Activated CD4-positive, CD25-positive, alpha-beta regulatory T cell (primary cell): ENCODE measurements at places on chromosomes 7 and 10.

GRCh38 chr10:128160297-128160711 lies 34.1 kb upstream of the MKI67 start:
- DNase-seq, result no peak

DNA sequence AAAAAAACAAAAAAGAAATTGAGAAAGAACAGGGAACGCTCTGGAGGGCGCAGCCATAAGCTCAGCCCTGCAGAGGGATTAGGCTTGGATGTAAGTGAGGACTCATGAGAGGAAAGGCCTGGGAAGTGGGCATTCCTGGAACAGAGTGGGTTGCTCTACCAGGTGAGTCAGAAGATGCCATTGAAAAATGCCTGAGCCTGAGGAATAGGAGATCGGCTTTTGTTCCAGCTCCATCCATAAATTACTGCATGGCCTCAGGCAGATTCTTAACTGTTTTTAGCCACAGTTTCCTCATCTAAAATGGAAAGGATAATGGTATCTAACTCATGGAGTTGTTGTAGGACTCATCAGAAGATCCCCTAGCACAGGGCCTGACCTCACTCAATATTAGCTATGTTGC lies 1.1 kb upstream of the RGR start:
- DNase-seq, result no peak

DNA sequence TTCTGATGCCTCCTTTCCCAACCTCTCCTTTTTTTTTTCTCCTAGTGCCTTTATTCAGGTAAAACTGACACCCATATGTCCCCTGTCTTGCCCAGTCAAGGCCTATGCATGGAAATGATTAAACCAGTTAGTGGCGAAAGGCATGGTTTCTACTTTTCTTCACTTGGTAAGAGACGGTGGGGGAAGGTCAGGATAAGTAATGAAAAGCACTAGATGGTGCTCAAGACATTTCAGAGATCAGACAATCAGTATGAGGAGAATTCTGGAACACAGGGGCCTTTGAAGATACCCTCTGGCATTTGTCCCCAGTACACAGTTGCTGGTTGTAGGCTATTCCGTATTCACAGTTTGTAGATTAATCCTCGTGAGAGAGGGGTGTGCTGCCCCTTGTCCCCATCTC lies 121.2 kb downstream of the RTKN2 start:
- no peak for DNase-seq

GRCh38 chr7:95441042-95441823 lies 6.4 kb upstream of the PON2 start:
- no peak for DNase-seq

DNA sequence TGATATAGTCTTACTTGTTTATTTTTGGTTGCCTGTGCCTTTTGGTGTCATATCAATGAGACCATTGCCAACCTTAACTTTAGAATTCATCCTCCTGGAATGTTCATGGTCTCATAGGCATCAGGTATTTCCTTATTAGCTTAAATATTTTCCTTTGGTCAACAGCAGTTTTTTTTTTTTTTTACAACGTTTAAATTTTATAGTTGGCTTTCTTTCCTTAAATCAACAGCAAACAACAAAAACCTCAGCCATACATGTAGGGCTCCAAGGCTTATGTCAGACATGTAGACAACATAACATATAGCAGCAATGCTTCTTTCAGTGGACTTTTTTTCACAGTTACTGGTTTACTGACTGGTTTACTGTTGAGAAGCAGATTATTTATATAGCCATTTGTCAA lies 22.7 kb downstream of the ENTPD7 start:
- no peak for DNase-seq

- no peak for DNase-seq
These were observed 2.5 kb downstream of the ADAP1 start for GRCh38 chr7:951881-952547.

GRCh38 chr10:35274498-35275060 lies 61.7 kb upstream of the CCNY start:
- no peak for DNase-seq

- DNase-seq, result no peak
These were observed 71.2 kb upstream of the RPA3 start for GRCh38 chr7:7789551-7789988.

DNA sequence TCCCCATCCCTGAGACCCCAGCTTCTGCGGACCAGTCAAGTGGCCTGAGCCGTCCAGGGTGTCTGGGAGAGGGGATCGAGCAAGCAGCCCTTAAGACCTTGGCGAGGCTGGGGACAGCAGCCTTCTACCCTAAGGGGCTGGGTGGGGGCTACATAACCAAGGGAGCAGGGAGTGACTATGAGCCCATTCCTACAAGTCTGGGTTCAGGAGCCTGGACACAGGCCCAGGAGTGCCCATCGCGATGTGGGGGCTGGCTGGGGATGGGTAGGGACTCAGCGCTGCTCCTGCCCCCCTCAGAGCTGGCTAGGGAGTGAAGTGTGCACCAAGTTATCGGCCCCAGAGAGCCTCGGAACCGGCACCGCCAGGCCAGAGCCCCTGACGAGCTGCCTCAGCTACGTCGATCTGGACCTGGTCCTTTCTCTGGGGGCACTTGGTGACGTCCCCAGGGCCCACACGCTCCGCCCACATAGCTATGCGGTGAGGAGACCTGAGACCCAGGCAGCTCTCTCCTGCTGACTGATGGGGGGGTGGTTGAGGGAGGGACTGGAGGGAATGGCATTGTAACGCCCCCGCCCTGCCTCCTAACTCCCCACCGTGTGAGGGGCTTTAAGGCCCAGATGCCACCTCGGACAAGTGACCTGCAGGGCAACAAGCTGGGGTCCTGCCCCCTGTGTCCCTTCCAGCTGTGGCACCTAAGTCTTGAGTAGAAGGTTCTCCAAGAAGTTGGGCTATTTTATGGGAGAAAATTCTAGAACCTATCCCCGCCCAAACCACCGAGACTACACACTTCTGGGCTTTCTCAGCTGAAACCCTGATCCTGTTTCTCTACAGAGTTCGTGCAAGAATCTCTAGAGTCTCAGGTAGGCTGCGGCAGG lies 2.5 kb downstream of the SAP25 start:
- no peak for DNase-seq

- DNase-seq, result no peak
These were observed 145.0 kb upstream of the CALCR start for GRCh38 chr7:93719546-93719945.

DNA sequence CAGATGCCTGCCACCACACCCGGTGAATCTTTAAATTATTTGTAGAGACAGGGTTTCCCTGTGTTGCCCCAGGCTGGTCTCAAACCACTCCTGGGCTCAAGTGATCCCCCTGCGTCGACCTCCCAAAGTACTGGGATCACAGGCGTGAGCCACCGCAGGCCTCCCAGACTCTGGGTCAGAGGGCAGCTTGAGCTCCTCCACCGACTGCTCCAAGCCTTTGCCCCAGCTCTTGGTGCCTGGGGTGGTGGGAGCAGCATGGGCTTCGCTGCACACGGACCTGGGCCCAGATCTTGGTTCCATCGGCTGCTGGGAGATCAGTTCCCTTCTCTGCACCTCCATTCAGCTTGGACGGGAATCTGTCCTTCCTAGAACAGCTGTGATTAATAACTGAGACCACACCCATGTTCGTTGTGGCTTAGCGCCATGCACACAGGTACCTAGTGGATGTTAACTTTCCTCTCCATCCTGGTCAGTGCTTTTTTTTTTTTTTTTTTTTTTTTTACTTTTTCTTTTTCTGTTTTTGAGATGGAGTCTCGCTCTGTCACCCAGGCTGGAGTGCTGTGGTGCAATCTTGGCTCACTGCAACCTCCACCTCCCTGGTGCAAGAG lies 125.3 kb downstream of the CUX1 start:
- no peak for DNase-seq

- no peak for DNase-seq
These were observed 820.0 kb downstream of the XPNPEP1 start for GRCh38 chr10:109103278-109103677.

DNA sequence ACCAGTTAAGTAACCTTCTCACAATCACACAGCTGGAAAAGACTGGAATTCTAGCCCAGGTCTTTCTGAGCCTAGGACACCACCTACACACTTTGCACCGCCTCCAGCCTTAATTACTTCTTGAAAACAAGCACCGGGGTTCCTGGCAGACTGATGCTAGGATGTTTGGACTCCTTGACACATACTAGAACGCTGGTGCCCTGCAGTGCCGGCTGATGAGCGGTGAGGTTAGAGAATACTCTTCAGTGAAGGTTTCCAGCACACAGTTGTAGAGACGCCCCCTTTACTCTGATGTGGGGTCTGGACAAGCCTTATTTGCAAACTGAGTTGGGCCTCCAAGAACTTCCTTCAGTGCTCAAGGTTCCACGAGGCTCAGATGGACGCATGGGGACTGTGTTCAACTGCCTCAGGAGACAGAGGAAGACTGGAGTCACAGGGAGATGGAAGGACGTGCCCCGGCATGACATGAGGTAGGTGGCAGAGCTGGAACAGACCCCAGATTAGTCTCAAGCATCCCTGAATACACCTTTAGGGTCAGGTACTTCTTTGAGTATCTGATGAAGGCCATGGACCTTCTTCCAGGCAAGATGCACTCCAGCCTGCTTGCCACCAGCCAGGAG lies 89.6 kb downstream of the COBL start:
- no peak for DNase-seq

GRCh38 chr10:69359594-69359993 lies 57.1 kb downstream of the TACR2 start:
- DNase-seq, result no peak

DNA sequence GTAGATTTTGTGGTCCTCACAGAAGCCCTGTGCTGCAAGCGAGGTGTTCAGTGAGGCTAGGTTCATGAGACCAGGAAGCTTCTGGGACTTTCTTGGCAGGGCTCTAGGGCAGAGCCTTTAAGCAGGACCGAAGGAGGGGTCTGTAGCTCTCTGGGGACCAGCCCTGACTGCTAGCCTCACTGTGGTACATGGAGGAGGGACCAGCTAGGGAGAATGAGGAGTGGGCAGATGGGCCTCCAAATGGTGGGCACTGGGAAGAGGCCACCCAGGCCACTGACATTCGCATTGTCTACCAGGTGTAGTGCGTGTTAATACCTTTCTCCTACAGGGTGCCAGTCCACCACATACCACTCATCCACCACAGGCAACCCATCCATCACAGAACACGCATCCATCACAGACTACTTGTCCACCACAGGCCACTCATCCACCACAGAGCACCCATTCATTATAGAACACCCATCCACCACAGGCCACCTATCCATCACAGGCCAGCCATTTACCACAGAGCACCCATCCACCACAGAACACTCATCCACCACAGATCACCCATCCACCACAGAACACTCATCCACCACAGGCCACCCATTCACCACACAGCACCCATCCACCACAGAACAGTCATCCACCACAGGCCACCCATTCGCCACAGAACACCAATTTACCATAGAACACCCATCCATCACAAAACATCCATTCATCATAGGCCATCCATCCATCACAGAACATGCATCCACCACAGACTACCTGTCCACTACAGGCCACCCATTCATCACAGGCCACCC lies 31.6 kb upstream of the ZNF488 start:
- no peak for DNase-seq

DNA sequence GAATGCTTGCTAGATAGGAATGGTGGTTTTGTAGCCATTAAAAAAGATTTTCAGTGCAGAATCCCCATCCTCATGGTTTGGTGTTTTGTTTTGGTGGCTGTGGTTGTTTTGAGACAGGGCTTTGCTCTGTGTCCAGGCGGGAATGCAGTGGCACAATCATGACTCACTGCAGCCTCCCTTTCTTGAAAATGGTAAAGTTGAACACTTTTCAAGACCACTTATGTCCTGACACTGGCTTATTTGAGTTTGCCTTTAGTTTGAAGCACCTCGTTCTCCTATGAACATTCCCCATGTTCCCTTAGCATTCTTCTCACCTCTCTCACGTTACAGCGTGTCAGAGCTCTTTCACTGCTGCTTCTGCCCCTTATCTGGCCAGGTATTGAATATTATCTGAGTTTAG lies 140.1 kb downstream of the LRRC4 start:
- no peak for DNase-seq

- no peak for DNase-seq
These were observed 71.6 kb downstream of the PTPRE start for GRCh38 chr10:127978481-127978880.

- no peak for DNase-seq
These were observed 53.3 kb downstream of the C7orf25 start for GRCh38 chr7:42858570-42858969.

- DNase-seq, result peak; percentile 2
These were observed 89.3 kb downstream of the BEND7 start for GRCh38 chr10:13439313-13440184.

DNA sequence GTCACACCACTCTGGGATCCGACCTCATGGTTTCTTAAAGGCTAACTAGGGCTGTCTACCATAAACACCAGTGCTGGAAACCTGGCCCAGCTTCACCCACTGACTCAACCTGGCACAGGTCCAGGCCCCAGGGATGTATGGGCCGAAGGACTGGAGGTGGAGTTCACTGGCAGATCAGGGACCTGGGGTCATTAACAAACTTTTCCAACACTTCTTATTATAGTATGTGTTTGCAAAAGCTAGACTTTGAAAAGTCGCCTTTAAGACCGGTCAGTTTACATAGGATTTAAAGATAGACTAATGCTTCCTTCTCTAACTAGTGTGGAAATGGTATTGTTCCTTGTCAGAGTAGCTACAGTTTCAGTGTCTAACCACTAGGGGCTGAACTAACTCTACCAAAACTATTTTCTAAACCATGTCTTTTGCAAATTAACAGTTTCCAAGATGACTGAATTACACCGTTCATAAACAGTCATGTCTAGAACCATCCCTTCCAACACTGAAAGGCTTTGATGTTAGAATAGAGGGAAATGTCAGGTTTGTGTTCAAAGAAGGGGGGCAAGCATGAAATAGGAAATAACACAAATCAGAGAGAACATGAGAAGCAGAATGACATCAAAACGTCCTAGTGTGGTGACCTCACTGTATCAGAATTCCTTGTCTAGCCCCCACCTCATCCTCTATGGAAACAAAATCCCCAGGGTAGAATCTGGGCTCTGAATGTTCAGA lies 29.7 kb downstream of the STN1 start:
- DNase-seq, result no peak

DNA sequence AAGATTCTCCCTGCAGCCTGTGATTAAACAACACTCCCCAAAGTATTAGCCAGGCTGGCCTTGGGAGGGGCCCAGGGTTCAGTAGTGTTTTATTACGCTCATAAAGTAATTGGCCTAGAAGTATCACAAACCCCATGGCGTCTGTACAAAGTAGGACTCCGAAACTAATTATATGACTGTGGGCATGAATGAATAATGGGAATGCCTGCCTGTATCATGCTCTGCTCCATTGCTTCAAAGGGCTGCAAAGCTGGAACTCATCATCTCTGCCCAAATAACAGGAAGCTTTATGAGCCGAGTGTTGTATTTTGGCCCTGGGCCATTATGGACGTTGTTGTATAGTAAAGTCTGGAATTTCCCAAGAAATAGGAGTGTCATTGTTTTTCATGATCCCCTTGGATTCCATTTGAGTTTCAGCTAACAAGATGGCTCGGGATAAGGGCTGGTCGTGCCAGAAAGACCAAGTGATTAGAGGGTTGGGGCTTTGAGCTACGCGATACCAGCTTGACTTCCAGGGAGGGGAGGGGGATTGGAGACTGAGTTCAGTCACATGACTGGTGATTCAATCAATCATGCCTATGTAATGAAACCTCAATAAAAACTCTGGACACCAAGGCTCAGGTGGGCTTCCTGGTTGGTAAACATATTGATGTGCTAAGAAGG lies 65.3 kb upstream of the NPTX2 start:
- DNase-seq, result no peak

- no peak for DNase-seq
These were observed at the start of gene NRP1 for GRCh38 chr10:33334153-33334804. Gene NRP1, minus strand, starts transcription at chr10:33334667. Its CDS starts 285 bp downstream, at chr10:33334382.
